NCI-H146 (cell line): ENCODE measurements at places on chromosomes 12 and 14.

DNA sequence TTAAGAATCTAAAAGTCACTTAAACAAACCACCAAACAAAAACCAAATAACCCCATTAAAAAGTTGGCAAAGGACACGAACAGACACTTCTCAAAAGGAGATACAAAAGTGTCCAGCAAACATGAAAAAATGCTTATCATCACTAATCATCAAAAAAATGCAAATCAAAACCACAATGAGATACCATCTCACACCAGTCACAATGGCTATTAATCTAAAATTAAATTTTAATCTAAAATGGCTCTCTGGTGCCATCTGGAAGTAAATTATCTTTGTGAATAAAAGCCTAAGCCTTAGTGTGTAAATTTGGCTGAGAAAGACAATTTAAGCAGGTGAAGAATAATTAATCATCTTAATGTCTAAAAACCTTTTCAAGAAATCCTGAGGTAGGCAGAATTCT, 204.5 kb upstream of the PPFIA2 start:
- no peak for DNase-seq

GRCh38 chr14:73743431-73743931, 29.3 kb upstream of the PNMA1 start:
- no peak for DNase-seq

DNA sequence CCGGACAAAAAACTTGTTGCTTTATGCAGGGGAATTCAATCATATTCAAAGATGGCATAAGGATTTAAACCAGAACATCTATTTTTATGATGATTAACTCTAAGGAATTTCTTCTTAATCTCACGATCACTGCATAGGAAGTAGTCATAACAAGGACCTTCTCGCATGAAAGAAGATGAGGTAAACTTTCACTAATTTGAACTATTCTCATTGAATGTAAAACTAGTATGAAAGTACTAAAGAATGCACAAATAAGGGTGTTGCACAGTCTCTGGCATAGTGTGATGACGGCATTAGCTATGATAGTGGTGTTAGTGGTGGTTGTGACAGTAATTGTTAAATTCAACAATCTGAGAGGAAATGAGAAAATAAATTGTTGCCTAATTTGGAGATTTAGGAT, 280.0 kb downstream of the SLC6A15 start:
- DNase-seq: no peak

GRCh38 chr12:72057330-72057914, 118.8 kb downstream of the TPH2 start:
- DNase-seq: peak; percentile 39

- DNase-seq: no peak
These were observed 279.9 kb upstream of the FAR2 start for GRCh38 chr12:28869197-28869596.

GRCh38 chr14:100056964-100057795, 8.0 kb upstream of the EVL start:
- DNase-seq: no peak
